ENCODE measurements at places on chromosomes 2 and 18.

GRCh38 chr2:135798762-135799161, 38.2 kb downstream of the LCT start:
- DNase-seq = no peak

DNA sequence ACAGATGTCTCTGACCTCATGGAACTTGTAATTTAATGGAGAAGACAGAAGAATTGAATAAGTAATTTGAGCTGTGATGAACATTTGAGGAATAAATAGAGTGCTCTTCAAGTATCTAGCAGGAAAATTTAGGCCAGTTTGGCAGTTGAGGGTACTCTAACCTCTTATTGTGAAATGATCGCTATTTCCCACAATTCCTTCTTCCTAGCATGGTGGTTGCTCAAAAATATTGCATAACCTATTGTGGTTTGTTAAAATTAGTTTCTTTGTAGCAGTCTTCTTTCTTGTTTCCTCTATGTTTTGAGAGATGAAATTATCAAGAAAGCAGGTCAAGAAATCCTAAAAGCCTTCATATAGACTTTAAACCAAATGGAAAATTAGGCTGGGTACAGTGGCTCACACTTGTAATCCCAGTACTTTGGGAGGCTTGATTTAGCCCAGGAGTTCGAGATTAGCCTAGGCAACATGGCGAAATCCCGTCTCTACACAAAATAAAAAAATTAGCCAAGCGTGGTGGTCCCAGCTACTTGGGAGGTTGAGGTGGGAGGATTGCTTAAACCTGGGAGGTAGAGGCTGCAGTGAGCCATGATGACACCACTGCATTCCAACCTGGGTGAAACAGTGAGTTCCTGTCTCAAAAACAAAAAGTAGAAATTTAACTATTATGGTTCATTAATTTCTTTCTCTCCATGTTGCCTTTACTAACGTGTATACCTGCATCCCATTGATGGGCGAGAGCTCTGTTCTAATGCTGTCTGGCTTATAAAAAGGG, 58.7 kb downstream of the RBKS start:
- DNase-seq = no peak

- DNase-seq = no peak
Measured at GRCh38 chr2:64211276-64211921, 67.2 kb upstream of the PELI1 start.

GRCh38 chr2:33246432-33246831, 230.0 kb upstream of the RASGRP3 start:
- no peak for DNase-seq

- no peak for DNase-seq
Measured at GRCh38 chr2:121377646-121378045, 92.6 kb upstream of the TFCP2L1 start.

DNA sequence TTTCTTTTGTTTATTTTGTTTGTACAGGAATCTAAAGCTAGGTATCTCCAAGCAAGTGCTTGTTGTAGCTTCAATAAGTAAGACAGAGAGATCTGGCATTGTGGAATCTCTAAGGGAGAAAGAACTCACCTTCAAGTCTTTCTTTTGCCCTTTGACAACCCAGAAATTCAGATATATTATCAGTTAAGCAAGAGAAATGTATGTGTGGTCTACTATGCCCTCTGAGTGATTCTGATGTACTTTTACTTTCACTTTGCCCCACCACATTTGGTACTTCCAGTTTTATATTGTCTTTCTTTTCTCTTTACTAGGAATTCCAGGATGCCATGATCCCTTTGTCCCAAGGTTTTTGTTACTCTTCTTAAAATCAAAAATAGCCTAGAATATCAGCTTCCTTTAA, 259.6 kb upstream of the PIK3C3 start:
- no peak for DNase-seq

Data from CD4-positive, alpha-beta T cell treated with Interleukin-17A for 1 hour (primary cell).